Foreskin keratinocyte (primary cell): ENCODE measurements at places on chromosomes 7 and 10. TPM values are rescaled to one million over a fixed set of nuclear protein-coding genes. Genes with fewer than 3 reads are reported as not detected.

- no peak for DNase-seq
Measured at GRCh38 chr7:49714182-49714581, 59.3 kb upstream of the VWC2 start.

Gene MBLAC1
- total RNA-seq: 1.3 and 1.4 TPM in 2 replicates

Gene PLEKHS1
- not detected in 2 replicates for total RNA-seq

DNA sequence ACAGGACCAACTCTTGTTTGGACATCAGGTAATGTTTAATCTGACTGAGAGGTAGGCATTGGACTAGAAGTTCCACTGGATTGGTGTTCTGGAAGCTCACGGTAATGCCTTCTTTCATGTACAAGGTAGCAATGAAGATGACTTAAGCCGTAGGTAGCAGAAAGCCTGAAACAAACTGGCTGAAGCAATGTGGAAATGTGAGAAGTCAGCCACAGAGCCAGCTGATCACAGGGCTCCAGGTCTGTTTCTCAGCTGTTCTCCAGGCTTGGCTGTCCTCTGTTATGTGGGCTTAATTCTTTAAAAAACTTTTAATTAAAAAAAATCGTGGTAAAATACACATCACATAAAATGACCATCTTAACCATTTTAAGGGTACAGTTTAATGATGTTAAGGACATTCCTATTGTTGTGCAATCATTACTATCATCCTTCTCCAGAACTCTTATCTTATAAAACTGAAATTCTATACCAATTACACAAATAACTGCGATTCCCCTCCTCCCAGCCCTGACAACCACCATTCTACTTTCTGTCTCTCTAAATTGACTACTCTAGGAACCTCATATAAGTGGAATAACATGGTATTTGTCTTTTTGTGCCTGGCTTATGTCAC, 101.4 kb upstream of the ZNF32 start:
- no peak for DNase-seq
